ENCODE measurements at places on chromosomes 6 and 20. TPM values are rescaled to one million over a fixed set of nuclear protein-coding genes. Genes with fewer than 3 reads are reported as not detected.

GRCh38 chr6:51049288-51049982 is 230.8 kb downstream of the TFAP2B start:
- DNase-seq: no peak

GRCh38 chr20:63042448-63043071 is 35.8 kb upstream of the BHLHE23 start:
- no peak for DNase-seq

The PROKR2 gene
- not detected for total RNA-seq

DNA sequence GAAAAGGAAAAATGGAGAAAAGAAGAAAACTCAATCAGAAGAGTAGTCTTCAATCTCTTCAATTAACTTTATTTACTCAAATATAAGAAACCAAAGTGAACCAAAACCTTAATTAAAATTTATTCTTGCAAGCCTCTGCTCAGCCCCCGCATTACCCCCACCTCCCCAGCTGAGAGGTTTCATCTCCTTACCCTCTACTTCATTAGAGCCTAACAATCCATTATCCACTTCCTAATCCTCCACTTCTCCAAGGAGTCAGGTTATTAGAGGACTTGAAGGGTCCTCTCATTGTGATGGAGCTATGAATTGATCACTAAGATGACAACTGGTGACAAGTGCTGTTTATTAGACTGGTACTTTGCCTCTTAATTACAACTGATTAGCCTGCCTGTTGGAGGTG is 956.5 kb downstream of the TFAP2A start:
- no peak for DNase-seq

The APCDD1L gene
- 0.21 TPM for total RNA-seq

- no peak for DNase-seq
Measured at GRCh38 chr6:26432627-26433201, 7.6 kb upstream of the BTN3A3 start.

The HSD17B8 gene
- total RNA-seq: 15.9 TPM

DNA sequence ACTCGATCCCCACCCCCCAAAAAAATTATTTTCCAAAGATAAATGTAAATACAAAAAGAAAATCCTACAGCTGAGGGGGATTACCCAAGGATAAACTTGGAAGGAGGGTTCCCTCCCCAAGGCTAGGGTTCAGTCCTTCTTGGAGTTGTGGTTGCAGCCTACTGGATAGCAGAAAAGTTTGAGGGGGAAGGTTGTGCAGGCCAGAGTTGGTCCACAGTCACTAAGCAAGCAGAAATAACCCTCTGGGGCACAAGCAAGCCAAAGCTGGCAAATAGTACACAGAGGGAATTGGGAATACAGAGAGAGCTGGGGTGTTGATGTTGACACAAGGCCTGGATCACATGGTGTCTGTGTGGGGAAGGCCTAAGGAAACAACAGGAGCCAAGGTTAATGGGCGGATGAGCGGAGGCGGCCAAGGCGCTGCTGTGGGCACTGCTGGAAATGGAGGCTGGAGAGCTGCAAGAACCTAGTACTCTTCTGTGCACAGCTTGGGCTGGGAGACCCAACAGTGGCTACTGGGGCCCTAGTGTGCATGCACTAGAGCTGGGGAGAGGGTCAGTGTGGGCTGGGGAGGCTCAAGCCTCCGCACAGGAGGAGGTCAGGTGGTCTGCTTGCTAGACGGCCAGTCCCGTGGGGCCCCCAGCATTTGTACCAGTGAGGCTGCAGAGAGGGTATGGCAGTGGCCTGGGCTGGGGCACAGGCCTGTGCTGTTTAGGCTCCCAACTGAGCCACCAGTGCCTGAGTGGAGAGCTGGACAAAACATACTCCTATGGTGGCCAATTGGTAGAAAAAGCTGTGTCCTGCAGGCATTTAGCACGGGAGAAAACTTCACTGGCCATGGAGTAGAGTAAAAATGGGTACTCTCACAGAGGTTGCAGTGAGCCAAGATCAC is 5.5 kb upstream of the SNRPB start:
- no peak for DNase-seq

GRCh38 chr6:106186714-106187113 is 100.6 kb downstream of the PRDM1 start:
- DNase-seq: no peak

DNA sequence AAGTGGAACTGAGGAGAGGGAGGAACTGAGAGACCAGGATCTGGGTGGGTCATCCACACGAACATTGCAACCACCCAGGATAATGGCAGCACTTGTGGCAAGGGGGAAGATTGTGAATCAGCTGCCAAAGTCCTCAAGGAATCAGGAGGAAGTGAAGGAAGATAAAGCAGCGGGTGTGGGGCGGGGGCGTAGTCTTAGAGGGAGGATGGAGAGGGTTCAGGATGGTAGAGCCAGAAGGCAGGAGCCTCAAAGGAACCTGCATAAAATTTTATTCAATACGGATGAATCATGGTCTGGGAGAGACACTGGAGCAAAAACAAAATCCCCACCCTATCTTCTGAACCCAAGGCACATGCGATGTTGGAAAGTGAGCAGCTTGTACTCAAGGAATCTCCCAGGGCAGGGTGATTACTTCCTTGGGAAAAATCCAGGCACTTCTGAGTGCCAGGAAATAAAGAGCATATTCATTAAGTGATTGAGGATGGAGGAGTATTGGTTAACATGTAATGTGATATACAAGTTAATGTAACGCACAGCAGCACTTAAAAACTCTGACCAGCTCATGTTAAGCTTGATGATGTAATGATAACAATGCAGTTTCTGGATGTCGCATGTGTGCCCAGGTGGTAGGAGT is 82.0 kb upstream of the B3GAT2 start:
- DNase-seq: no peak

- no peak for DNase-seq
Measured at GRCh38 chr20:48789185-48789668, 38.6 kb downstream of the PREX1 start.

- no peak for DNase-seq
Measured at GRCh38 chr6:127618729-127619128, 41.8 kb downstream of the C6orf58 start.

The MCHR2 gene
- total RNA-seq: not detected

The MYL9 gene
- total RNA-seq: 190 TPM

DNA sequence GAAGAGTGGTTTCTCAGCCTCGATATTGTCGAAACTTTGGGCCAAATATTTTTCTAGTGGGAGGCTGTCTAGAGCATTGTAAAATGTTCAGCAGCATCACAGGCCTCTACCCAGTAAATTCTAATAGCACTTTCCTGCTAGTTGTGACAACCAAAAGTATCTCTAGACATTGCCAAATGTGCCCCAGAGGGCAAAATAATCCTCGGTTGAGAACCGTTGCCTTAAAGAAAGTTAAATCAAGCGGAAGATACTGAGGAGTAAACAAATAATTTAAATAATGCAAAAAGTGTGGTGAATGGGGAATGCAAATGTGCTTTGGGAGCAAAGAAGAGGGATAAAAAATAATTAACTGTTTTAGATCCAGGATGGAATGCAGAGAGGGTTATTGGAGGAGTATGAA is 106.4 kb upstream of the ASCC3 start:
- DNase-seq: no peak

The TBX18 gene
- total RNA-seq: 22.6 TPM

The NANP gene
- total RNA-seq: 7.0 TPM

The TMEM181 gene
- 33.5 TPM for total RNA-seq

The TBXT gene
- not detected for total RNA-seq

GRCh38 chr6:104162036-104162669 is 697.6 kb downstream of the HACE1 start:
- DNase-seq: no peak

DNA sequence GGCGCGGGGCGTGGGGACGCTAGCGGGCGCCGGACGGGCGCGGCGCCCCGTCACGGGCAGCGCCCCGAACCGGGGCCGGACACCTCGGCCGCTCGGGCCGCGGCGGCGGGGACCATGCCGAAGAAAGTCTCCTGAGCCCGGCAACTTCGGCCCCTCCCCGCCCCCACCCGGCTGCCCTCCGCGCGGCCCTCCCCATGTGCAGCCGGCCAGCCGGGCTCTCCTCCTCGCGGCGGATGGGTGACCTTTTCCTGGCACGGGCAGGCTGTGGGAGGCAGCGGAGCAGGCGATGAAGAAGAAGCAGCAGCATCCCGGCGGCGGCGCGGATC is 278 bp downstream of the UST start:
- DNase-seq: peak; percentile 65

The C6orf163 gene
- total RNA-seq: 0.10 TPM

GRCh38 chr6:18997375-18997826 is 610.3 kb downstream of the RNF144B start:
- DNase-seq: no peak

DNA sequence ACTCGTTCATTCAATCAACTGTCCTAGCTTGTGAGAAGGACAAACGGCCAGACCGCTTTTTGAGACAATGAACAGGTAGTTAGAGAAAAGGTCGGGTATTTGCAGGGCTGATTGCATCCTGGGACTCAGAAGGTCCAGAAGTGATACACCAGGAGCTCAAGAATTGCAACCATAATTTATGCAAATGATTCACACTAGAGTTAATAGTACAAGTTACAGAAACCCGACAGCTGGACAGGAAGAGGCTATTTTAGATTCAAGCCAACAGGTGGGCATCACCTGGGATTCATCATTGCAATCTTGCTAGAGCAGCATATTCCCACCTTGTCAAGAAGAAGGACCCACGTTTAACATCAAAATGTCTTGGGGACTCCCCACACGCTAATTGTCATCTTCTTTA is 83.5 kb downstream of the TNFAIP3 start:
- DNase-seq: no peak

- DNase-seq: no peak
Measured at GRCh38 chr6:169243186-169243585, 10.5 kb downstream of the THBS2 start.

- DNase-seq: no peak
Measured at GRCh38 chr6:42100029-42100901, 42.2 kb downstream of the C6orf132 start.

- peak; percentile 31 for DNase-seq
Measured at GRCh38 chr6:95286874-95287273, 290.5 kb upstream of the MANEA start.

DNA sequence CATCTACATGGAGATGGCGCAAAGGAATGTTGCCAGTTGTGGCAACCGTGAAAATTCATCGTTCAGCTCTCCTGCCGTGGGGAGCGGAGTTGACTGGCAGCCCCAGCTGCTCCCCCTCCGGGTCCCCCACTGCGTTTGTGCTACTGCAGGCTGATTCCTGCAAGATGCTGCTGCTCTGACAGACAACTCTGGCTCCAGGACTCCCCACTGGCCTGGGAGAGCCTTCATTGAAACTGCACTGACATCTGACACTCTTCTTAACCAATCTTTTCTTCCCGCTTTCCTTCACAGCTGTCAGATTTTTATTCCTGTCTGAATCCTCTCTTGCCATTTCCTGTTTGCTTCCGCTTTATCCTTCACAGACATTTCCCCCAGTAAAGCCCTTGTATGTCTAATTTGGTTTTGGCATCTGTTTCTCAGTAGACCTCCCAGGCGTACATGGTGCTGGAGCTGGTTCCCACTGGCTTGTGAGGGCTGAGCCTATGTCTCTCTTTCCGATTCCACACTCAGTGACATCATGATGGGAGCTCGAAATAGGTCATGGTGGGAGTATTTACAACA is 9.5 kb upstream of the ATRN start:
- DNase-seq: peak; percentile 76
